NCI-H1105 treated with DMSO at 0.1 percent for 48 hours (cell line): ENCODE measurements at places on chromosomes 2 and 18.

GRCh38 chr2:54049365-54049764, 66.0 kb upstream of the ACYP2 start:
- DNase-seq = no peak

DNA sequence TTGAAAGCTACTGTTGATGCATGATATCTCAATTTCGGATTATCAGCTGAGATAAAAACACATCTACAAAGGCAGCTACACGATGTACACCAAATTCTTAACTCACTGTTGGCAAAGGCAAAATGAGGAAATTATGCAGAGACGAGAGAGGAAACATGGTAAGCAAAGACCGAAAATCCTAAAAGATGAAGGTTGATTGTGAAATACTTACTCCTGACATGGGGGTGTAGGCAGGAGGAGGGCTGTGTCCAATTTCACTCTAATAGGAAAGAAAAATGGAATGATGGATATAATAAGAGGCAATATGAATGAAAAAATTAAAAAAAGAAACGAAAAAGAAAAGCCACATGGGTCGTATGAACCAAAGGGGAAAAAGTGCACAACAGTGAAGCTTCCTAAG, 831.3 kb downstream of the CPS1 start:
- DNase-seq = no peak

DNA sequence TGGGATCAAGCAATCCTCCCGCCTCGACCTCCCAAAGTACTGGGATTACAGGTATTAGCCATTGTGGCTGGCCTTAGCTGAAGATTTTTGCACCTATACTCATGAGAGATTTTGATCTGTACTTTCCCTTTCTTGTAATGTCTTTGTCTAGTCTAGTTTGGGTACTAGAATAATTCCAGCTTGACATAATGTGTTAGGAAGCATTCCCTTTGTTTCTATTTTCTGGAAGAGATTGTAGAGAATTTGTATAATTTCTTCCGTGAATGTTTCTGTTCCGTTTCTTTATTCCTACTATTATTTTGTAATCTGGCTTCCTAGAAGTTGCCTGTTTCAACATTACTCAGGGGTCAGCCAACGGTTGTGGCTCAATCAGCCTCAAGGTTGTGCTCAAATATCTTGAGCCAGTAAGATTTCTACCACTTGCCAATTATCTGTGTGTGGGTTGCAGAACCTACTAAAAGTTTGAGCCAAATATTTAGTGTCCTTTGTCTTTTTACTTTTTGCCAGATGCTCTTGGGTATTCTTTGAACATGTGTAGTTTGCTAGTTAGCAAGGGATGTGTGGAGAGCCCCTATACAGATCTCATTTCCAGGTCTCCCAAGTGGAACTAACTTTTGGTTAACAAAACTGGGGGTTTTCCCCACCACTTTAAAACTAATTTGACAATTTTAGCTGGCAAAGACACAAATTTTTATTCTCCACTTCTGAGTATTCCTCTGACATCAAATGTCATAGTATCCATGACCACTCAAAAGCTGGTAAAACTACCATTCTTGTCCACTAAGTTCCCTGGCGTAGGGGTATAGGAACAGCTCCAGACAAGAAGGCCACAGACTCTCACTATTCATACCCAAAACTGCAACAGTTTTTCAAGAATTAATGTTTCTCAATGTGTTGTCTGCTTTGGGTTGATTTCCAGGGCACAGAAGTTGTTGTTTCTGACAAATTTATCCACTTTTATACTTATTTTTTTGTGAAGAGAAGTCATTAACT, 42.8 kb upstream of the BAZ2B start:
- no peak for DNase-seq

DNA sequence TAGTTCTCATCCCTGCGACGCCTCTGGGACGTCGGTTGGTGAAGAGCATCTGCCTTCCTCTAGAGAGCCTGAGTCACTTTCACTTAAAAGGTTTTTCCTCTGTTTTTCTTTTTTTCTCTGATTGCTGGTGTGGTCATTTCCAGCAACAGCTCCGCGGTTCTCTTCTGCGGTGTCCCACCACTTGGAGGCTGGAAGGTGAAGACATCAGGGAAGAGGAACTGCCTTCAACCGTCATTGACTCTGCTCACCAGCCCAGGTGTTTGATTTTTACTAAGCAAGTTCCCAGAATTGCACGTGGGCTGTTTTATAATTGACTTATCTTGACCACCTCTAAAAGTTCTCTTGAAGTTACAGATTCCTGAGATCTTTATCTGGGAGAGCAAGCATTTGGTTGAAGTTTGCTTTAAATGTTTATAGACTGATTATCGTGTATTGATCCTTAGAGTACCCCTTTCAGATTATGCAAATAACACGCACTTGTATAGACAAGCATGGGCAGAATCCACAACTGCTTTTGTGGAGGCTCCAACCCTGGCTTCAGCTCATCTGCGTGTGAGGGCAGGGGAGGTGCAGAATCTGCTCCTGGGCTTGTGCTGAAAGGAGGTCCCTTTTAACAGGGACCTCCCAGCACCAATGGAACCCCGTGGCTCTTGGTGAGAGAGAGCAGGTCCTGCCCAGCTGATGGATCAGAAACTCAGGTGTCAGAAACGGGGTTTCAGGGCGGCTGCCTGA, 3.5 kb downstream of the CTDP1 start:
- no peak for DNase-seq

DNA sequence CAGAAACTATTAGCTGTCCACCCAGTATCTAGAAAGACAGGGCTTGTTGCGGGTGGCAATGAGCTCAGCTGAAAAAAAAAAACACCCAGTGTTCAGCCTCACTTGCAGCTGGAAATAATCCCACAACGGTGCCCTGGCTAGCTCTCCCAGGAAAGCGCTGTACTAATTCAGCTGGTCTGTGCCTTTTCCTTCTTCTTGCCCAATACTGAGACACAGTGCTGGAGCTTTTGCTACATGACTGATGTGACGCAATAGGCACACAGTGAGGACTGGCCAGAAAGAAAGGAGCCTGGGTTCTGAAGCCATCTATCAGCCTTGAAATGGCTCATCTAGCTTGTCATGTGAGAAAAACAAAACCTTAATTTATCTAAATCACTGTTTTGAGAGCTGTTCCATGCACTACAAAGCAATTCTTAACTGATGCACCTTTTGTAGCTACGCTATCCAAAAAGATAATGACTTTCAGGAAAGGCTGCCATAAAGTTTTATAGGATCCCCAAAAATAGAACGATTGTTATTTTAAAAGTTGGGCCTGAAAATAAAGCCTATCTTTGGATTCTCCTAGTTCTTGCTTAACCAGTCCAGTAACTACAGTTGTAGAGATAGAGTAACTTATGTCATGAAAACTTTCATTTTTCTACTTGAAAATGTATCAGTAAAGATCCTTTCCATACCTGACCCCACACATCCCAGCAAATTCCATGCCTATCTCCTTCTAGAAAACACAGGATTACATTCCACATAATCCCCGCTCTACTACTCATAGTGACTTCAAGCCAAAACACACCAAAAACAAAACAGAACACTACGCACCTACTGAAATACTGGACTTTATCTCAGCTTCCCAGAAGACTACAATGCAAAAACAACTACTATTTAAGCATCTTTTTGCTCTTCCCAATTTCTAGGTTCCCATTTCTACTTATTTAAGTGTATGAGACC, 15.9 kb downstream of the KIDINS220 start:
- DNase-seq = no peak

- DNase-seq = no peak
Measured at GRCh38 chr2:85503851-85504777, 34.9 kb upstream of the MAT2A start.

GRCh38 chr2:60899230-60899891, 18.0 kb downstream of the REL start:
- no peak for DNase-seq

DNA sequence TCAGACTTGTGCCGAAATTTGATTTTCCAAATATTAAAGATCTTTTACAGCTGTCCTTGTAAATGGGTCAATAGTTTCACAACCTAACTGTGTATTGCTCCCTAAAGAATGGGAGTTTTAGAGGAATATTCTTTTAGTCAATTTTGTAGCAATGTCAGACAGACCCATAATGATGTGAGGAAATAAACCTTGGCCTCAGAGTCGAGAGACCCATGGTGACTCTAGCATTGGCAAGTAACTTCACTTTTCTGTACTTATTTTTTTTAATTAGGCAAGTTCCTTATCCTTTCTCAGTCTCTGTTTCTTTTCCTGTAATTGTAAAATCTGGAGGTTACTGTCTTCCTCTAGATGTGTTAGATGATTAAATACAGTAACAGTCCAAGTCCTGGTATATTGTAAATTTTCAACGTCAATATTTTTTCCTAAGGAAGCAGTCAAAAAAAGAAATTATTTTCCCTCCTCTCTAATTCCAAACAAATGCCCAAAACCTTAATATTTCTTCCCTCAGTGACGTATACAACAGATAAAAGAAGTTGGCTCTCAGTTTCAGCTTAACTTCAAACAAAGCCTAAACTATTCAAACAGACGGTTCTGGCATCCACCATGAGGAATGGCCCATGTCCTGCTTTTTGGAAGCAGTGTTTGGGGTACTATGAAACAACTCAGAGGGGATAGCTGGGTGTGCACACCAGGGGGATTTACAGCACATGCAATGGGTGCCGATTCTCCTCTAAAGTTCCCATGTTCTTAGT, 466.7 kb downstream of the TNS1 start:
- DNase-seq = no peak

- DNase-seq = no peak
Measured at GRCh38 chr18:3499501-3499900, 49.5 kb downstream of the TGIF1 start.

DNA sequence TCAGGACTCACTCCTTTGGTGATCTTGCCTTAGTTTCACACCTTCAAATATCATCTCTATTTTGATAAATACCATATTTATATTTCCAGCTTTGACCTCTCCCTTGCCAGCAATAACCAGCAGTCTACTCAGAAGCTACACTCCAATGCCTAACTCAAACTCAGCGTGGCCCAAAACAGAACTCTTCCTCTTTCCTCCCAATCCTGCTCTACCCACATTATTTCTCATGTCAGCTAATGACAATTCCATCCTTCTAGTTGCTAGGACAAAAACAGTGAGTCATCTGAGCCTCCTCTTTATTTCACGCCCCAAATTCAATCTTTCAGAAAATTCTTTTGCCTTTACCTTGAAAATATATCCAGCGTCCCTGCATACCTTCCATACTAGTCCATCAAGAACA, 23.5 kb downstream of the CYRIA start:
- no peak for DNase-seq

DNA sequence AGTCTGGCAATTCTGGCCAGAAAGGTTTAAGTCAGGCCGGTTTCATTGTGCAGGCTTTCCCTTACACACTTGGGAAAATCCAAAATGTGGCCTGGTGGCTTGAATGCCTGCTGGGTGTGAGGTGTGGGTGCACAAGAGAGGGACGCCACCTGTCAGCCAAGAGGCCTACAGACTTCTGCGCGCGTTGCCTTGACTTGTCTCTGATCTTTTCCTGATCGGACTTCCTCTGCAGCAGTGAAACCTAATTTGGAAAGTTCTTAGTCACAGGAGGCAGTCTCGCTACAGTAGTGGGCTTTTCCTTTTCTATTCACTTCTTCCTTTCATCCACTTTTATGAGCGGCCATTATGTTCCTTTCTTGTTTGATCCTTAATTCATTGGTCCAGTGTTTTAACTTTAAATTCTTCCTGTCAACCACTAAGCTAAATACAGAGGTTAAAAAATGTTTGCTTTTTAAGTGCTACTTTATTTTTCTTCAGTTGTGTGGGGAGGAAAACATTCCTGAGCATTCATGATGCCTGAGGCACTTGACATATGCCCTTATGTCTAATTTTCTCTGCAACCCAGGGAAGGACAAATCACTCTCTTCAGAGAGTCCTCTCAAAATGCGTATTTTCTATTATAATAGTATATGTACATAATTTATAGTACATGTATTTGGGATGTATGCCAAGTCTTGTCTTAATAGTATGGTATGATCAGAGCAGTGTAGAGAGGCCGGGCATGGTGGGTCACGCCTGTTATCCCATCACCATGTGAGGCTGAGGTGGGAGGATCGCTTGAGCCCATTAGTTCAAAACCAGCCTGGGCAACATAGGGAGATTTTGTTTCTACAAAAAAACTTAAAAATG, 128.9 kb downstream of the WDSUB1 start:
- DNase-seq = no peak

- DNase-seq = no peak
Measured at GRCh38 chr2:181462033-181462432, 4.8 kb downstream of the ITGA4 start.

DNA sequence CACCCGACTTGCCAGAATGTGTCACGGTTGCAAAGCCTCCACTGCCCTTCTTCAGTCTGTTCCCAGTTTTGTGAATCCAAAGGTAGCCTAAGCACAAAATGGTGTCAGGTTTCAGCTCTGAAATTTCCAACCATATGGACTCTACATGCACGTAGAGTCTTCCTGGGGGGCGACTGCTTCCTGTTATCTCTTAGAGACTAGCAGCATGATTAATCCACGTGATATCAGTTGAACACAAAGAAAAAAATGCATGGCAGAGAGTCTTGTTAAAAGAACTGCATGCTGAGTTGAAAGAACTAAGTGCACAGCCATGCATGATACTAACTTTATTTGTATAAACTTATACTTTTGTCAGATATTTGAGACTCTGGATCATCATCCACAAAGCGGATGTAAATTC, 404.4 kb downstream of the SOCS6 start:
- DNase-seq = no peak

GRCh38 chr2:71898851-71899681, 248.6 kb downstream of the CYP26B1 start:
- no peak for DNase-seq

- no peak for DNase-seq
Measured at GRCh38 chr18:52936931-52937330, 596.9 kb downstream of the DCC start.

DNA sequence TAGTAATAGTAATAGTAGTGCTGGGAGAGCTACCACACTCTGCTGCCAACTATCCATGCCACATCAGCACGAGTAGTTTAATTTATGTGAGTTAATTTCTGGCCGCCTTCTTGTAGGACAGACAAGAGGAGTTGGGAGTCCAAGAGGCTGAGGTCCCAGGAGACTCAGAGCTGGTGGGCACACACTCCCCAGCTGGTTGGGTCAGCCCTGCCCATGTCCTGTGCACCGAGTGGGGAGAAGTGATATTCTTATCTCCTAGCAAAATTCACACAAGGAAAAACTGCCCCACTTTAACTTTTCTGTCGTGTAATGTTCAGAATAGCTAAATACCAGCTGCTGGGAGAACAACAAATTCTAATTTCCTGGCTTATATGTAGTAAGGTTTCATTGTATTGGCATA, 15.2 kb upstream of the MAP4K4 start:
- DNase-seq = no peak

- no peak for DNase-seq
Measured at GRCh38 chr18:55849391-55849790, 261.4 kb upstream of the TCF4 start.

- DNase-seq = no peak
Measured at GRCh38 chr18:62279561-62279960, 45.5 kb upstream of the TNFRSF11A start.

- DNase-seq = no peak
Measured at GRCh38 chr2:229378386-229378785, 107.3 kb upstream of the PID1 start.

DNA sequence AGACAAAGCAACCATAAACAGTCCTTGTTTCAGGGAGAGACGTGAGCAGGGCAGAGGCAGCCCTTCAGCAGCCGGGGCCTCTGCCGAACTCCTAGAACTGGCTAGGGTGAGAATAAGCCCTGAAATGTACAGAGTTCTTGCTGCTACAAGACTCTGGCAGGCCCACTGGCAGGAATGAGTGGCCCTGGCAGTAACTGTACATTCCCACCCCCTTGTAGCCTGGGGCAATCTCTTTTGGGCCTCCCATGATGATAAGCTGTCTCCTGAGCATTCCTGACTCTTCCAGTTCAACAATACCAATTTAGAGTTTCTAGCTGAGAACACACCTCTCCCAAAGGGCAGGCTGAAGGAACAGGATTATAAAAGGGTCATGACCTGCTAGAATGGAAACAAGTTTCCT, 54.3 kb downstream of the HAUS1 start:
- DNase-seq = no peak
